ENCODE measurements at places on chromosomes 1 and 21.

- DNase-seq: no peak
Measured at GRCh38 chr1:220732137-220732536, 16.0 kb upstream of the MTARC2 start.

GRCh38 chr1:212918824-212919223 is 31.5 kb upstream of the VASH2 start:
- DNase-seq: peak; percentile 0

DNA sequence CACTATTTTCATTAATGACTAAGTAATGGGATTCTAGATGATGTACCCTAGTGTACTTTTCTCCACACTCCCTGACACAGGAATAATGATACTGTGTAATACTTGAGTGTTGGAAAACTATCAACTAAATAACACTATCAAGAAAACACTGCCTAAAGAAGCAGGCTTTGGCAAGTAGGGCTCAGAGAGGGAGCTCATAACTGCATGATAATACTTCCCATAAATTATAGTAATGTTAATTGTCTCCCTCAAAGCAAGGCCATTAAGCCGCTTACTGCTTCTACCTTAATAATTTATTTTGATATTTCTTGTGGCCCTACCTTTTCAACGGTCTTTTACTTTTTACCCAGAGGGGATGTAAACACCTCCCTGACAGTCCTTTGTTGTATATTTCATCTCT is 69.0 kb downstream of the SAMSN1 start:
- no peak for DNase-seq

DNA sequence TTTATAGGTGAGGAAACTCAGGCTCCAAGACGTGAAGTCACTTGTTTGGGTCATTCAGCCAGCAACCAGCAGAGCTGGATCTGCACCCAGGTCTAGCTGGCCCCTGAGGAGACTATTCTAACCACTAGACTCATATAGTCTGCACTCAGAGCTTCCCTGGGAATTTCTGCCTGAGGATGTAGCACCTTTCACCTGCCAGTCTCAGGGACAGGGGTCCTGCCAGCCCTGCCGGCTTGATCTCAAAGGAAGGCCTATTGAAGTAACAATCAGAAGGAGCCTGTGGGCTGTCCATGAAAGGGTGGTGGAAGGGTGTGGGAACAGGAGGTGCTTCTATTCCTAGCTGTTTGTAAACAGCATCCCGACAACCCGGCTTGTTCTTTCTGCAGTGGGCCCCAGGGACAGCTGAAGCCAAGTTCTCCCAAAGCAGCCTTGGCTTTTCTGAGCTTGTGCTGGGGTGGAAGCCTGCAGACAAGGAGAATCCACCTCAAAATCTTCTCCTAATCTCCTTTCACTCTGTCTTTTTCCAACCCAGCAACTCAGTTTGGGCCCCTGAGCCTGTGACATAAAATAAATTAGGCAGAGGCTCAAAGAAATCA is 7.8 kb downstream of the LMOD1 start:
- no peak for DNase-seq

DNA sequence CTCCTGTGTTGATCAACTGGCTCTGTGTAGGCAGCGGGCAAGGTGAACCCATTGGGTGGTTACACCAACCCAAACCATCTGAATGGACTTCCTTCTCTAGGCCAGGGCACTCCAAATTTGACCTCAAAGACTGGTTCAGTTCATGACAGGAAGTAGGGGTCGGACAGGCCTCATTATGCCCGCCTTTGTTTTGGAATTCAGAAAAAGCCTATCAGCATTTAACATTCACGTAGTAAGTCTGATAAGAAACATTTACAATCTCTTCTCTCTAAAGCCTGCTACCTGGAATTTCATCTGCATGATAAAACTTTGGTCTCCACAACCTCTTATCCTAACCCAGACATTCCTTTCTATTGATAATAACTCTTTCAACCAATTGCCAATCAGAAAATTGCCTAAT is 97.1 kb upstream of the ETV3 start:
- DNase-seq: no peak

GRCh38 chr1:32066489-32066873 is 6.3 kb upstream of the TMEM39B start:
- DNase-seq: no peak

GRCh38 chr21:44063151-44063912 is 43.9 kb upstream of the PWP2 start:
- no peak for DNase-seq

- no peak for DNase-seq
Measured at GRCh38 chr1:165070675-165071074, 285.8 kb downstream of the LMX1A start.

- DNase-seq: no peak
Measured at GRCh38 chr1:117231748-117232373, 21.1 kb upstream of the VTCN1 start.

DNA sequence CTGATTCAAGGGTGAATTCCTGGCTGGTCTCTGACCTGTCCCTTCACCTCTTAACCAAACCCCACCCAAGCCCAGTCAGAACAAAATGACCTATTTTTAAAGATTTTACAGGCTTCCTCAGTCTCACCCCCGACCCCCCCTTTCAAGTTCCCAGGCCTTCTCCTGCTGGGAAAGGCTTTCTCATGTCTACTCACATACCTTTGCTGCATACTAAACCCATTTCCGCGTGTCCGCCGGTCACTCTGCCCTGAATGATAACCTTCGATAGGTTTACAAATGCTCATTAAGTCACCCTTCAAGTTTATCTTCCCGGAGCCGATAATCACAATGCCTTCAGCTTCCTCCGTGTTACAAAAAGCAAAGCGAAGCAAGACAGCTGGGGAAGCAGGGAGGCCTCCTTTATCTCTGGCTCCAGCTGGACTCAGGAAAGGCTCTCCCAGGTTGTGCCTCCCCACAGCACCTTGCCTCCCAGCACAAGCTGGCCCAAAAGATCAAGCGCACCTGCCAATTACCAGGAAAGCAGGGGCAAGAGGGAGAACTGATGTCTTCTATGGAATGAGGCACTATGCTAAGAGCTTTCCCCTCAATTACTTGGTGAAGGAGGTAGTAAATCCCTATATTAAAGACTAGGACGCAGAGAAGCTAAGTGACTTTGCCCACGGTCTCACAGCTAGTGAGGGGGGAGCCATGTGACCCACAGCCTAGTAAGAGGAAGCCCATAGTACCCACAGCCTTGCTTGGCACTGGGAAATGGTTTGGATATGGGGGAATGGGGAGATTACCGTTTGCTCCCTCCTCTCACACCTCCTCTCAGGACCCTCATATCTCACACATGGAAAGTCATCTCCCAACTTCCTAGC is 15.9 kb downstream of the SMIM12 start:
- no peak for DNase-seq

DNA sequence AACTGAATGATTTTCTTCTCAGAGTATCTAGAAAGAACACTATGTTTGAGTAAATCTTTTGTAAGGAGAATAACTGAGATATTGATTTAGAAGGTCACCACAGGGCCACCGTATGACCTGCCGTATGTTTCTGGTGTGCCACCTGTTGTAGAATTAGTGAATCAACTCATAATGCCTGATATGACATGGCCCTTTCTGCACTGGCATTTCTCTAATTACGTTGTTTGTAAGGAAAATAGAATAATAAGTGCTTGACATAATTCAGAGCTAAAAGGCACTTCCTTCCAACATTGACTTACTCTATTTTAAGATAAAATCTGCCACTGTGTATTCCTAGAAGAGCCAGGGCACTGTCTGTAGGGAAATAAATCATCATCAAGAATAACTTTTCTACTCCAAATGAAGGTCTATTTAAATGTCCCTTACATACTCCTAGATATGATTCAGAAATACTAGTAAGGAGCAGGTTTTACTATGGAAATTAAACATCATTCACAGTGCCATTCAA is 101.7 kb downstream of the PHTF1 start:
- DNase-seq: no peak

GRCh38 chr1:242455052-242455361 is 69.5 kb downstream of the PLD5 start:
- no peak for DNase-seq

DNA sequence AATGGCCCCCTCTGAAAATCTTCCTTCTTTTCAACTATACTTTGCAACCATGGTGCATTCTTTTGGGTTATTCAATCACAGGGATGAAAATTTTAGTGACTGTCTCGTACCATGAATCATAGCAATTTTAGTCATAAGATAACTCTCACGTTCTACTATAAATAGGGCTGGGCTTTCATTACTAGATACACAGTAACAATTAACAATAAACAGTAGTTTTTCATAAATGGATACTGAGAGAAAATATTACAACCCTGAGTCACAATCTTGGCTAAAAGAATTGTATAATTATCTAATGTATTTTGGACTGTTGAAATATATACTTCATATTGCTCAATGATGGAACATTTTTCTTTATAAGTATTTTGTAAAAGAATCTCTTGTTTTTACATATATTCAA is 96.1 kb downstream of the TEX35 start:
- no peak for DNase-seq

DNA sequence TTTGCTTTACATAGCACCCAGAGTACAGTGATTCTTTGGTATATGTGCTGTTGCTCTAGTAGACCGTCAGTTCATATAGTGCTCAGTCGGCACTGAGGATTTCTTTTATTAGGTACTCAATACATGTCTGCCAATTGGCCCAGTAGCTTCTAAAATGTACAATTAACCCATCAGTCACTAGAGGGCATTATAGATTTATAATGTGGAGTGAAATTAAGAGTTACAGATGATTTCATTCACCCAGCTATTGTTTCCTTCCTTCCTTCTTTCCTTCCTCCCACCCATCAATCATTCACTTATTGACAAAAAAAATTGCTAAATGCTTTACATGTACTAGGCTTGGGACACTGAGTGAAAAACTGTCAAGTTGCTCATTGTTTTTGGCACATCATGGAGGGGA is 263.6 kb upstream of the USP24 start:
- peak; percentile 69 for DNase-seq

DNA sequence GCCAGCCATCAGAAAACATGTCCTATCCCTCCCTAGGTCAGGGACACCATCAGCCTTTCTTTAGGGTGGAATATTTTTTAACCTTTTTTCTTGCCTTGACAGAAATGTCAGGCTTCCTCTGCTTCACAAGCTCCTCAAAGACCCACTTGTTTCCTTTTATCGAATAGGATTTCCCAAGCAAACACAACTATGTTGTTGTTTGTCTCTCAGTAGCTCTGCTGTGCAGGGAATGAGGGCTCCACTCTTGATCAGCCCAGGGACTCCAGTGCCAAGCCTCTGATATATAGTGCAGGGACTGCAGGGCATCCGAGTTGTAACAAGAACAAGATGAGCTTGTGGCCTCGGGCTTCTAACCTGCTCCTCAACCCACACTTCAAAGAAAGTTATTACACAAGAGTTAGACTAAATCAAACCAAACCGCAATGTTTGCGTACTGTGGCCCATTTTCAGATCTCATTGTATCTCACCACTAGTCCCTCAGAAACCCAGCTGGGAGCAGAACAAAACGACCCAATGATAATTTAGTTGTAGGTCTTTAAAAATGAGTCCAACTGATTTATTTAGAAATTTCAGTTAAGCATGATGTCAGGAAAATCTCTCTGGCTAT is 108.1 kb downstream of the ATG4C start:
- DNase-seq: no peak

DNA sequence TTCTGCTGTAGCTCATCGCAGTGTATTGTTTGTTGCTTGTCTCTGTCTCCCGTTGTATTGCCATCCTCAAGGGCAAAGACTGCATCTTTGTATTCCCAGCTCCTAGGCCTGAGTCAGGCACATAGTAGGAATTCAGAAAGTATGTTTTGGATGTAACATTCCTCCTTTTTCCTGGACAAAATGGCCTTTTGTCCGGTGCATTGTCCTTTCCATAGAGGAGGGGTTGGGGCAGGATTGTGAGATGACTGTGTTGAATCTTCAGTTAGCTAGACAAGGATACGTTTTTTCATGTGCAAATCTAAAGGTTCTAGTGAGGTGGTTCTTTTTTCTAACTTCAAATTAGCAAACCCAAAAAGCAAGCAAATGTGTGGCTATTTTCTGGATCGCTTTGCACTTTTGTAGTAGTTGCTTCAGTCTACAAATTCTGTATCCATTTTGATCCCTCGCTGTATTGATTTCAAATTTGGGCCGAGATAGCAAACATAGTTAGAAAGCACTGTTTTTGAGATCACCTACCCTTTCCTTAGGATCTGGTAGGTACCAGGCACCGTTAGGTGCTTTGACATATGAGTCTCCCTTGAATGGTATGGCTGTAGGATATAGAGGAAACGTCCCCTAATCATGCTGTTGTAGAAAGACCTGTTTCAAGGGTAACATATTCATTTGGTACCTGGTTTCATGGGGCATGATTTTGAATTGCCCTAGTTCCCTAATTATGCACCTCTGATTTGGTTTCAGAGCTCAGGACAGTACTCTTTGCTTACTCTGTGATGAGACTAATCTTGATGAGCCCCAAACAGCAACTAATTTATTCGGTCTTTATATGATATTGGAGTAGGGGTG is 1.2 kb downstream of the PPP1R8 start:
- no peak for DNase-seq

- DNase-seq: no peak
Measured at GRCh38 chr1:89719502-89720306, 86.8 kb downstream of the LRRC8C start.

- DNase-seq: no peak
Measured at GRCh38 chr1:222539951-222540597, 7.8 kb downstream of the HHIPL2 start.

GRCh38 chr1:225815526-225816178 is 5.7 kb downstream of the EPHX1 start:
- no peak for DNase-seq

DNA sequence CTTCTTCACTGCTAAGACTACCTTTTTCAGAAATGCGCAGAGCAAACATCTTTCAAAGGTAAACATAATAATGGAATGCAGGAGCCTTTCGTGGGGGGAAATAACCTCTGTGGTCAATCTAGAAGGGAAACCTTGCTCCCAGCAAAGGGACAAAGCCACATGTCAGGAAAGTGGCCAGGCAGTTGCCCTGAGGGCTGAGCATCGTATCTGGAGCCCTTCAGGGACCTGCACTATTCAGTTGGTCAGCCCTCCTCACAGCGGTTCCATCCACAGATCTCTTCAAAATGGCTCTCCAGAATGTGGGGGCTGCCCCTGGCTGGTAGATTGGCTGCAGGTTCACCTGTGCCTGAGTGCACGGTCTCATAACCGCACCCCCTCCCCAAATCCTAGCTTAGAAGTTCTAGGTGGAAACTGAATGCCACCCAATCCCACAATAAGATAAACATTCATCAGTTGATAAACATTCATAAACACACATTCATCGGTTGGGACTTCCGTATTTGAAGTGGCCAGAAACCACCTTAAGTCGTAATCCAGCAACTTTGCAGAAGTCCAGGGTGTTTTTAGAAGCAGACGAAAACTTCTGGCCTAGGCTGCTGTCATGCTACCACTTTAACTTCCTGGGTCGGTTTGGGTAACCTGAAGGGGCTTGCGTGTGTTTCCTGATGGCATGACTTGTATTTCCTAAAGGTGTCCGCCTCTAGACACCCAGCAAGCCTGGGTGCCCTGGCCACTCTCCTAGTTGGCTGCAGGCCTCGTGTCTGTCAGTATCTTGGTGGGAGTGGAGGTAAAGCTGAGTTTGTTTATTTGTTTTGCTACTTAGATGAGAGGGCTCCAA is 50.5 kb downstream of the RASSF5 start:
- peak; percentile 26 for DNase-seq

- peak; percentile 75 for DNase-seq
Measured at GRCh38 chr1:236394879-236395229, 768 bp downstream of the EDARADD start.

- DNase-seq: no peak
Measured at GRCh38 chr1:75672528-75673393, 51.7 kb upstream of the ACADM start.

All from NCI-H526 (cell line).